ENCODE measurements at places on chromosomes 7 and 10.

DNA sequence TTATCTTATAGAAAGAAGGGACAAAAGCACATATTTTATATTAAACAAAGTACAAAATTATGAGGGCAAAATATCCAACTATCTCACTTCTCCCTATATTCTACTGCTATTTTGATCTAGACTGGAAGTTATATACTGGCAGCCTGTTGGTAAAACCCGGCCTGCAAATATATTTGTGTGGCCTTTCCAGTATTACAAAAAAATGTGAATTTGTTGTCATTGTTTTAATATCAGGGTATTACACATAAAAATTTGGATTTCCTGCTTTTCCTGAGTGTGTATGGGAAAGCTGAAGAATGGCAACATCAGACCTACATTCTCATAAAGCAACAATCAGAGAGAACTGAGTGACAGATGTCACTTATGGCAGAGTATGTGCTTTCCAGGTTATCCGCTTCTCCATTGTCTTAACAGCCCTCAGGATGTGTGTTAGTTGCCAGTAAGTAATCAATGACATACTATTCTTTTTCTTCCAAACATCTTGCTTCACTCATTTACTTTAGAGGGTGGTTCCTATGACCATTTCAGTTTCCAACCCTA is 7.3 kb downstream of the SYPL1 start:
- DNase-seq = no peak

GRCh38 chr7:6179620-6180343 is 92.6 kb downstream of the CYTH3 start:
- DNase-seq = no peak

DNA sequence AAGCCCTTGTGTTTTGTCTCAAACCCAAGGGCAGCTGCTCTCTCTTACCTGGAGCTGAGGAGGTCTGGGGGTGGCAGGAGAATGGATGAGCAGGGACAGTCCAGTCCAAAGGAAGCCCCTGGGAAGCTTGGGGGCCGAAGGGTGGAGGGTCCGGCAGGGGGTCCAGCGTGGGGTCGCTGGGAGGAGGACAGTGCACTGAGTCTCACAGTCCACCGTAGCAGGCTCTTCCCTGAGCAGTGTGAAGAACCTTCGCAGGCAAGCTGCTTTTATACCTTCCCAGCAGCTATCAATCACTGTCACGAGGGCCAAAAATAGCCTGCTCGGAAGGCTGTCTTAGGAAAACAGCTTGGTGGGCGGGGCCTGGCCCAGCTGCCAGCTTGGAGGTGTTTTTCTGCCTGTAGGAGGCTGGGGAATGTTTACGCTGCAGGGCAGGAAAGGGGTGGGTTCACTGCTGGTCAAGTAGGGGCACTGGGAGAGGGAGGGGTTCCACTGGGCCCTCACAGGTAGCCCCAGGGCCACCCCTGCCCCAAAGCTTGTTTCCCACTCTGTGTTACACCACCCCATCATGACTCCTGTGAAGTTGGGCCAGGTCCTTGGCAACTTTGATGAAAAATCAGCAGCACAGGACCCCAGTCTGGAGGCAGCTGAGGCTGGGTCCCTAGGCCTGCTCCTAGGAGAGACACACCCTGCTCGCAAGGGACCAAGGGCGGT is at the start of gene DEPP1:
Gene DEPP1 (minus strand): TSS at position 240 of the 711 bp plus-strand sequence. CDS start 779 bp downstream, outside the sequence.
- no peak for DNase-seq

DNA sequence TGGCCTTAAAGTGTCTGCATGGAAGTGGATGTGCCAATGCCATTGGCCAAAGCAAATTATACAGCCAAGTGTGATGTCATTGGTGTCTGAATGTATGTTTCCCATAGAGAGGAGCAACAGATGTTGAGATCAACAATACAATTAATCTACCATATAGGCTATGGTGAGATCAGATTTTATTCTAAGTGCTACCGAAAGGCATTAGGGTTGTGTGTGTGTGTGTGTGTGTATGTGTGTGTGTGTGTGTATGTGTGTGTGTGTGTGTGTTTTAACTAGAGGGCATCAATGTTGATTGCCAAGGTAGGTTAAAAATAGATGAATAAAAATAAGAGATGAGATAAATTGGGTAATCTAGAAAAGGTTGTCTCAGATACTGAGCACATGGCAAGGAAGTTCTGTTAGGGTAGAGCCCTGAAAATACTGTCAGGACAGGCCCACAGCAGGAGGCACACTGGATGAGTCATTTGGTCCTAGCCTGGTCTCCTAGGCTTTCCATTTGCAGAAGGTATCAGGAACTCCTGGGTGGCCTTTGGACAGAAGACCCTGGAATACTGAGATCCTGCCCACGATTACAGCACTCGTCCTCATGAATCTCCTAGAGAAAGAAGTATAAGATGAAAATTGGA is 446.0 kb upstream of the PODXL start:
- no peak for DNase-seq

- no peak for DNase-seq
These were observed 33.5 kb upstream of the CCDC7 start for GRCh38 chr10:32412499-32412853.

DNA sequence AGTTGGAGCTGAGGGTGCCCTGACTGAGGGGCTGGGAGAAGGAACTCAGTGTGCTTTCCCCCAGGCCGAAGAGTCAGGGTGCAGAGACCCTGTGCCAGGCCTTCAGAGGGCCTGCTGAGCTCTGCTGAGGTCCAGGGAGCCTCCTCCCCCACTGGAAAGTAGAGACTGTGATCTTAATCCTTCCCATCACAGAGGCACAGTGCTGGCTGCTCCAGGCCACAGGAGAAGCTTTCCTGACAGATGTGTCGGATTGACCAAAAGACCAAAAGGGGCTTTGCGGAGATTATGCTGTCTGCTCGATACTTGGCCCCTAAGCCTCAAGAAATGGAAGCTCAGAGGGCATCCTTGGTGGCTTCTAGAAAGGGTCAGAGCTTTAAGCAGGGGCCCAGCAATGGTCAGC is 32.9 kb upstream of the BTRC start:
- no peak for DNase-seq

DNA sequence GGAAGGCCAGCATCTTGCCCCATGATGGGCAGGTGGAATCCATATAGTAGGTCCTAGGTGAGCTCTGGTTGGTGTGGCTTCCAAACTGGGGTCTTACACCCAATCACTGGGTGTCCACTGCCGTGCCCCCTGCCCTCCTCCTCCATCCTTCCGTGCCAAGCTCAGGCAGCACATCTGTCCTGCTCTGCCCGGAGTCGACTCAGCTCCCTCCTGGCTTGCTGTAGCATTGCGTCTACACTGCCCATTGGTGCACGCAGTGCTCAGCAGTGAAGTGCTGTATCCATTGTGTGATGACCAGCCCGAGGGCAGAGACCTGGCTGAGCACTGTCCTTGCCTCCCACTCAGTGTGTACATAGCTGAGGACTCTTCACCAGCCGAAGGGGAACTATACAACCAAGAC is 148.4 kb downstream of the ADAM12 start:
- DNase-seq = no peak

DNA sequence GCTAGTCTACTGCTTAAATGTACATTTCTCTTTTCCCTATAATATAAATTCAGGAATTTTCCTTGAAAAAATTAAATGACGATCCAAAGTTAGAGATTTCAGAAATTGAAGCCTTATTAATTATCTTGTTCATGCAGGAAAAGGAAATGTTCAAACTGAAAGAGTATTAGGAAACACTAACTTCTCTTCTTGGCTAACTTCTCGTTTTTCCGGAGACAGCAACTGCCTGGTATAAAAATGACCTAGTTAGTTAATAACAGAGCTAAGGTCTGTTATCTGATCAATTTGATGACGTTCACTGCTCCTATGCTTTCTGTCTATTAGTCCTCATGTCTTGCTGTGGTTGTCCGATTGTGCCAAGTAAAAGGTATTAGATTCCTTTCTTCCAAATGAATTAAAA is 212.5 kb downstream of the DGKB start:
- DNase-seq = no peak

DNA sequence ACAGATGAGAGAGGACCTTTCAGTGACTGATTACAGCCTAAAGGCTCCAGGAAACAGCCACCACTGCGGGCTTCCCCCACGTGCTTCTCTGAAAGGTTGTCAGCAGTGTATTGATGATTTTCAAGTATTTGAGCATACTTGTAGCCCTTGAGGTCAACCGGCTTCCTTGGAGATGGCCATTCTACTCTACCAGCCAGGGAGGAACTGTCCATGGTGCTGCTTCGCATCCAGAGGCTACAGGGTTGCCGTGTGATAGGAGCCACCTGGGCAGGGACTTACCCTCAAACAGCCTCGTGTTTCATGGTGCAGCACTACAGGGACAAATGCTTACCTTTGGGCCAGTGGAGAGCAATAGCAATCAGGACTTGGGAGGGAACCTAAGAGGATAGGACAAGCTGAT is 179.5 kb downstream of the DPP6 start:
- no peak for DNase-seq

GRCh38 chr7:36198854-36199266 is 45.8 kb downstream of the EEPD1 start:
- no peak for DNase-seq

GRCh38 chr10:1516492-1517165 is 220.7 kb downstream of the ADARB2 start:
- no peak for DNase-seq

GRCh38 chr10:131810805-131811629 is 89.8 kb upstream of the PPP2R2D start:
- DNase-seq = no peak

- no peak for DNase-seq
These were observed 111.0 kb downstream of the LMBR1 start for GRCh38 chr7:156781972-156782371.

DNA sequence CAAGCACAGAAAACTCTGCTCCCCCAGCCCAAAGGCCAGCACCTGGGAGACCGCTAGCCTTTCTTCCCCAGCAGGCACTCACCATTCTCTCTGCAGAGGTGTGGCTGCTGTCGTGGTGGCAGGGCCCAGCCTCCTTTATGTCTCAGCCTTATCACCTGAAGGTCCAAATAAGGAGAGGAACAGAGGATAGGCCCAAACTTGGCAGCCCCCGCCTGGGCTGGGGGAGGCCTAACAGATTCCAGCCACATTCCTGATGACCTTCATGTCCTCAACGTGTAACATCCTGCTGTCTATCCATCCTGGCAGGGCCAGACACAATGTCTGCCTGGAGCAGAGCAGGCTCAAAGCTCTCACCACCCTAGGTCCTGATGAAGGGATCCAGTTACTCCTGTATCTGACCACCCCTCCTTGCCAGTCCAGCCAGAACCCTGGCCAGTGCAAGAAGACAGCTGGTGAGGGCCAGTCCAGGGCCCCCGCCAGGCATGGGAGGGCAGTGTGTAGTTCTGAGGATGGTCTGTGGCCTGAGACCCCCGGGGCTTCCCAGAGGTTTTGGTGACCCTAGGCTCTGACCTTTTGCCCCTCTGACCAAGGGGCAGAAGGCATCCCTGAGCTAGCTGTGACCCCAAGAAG is at the start of gene MYL7:
Gene MYL7 (minus strand): TSS at position 112 of the 630 bp plus-strand sequence. CDS start 27 bp downstream, at position 85.
- DNase-seq = no peak

DNA sequence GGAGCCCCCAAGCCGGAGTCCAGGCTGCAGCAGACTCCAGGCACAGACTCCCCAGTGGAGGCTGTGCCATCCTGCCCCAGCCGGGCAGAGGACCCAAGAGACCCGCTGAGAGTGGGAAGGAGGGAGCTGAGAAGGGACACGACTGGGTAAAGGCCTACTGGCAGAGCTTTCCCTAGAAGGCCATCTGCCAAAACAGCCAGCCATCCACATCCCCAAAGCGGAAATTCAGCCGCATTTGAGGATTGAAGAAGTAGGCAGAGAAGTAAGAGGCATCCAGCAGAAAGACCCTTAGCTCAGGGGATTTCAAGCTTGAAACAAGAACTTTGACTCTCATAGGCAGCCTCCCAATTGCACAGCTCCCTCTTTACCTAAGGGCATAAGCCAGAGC is 857 bp downstream of the CPXM2 start:
- no peak for DNase-seq

- no peak for DNase-seq
These were observed 81.1 kb downstream of the CTTNBP2 start for GRCh38 chr7:117791877-117792780.

- no peak for DNase-seq
These were observed 256.9 kb upstream of the TPK1 start for GRCh38 chr7:145092766-145093165.

- no peak for DNase-seq
These were observed 192.9 kb downstream of the EVX1 start for GRCh38 chr7:27435461-27435860.

GRCh38 chr10:88385601-88386203 is 197.4 kb downstream of the RNLS start:
- DNase-seq = peak; percentile 62

DNA sequence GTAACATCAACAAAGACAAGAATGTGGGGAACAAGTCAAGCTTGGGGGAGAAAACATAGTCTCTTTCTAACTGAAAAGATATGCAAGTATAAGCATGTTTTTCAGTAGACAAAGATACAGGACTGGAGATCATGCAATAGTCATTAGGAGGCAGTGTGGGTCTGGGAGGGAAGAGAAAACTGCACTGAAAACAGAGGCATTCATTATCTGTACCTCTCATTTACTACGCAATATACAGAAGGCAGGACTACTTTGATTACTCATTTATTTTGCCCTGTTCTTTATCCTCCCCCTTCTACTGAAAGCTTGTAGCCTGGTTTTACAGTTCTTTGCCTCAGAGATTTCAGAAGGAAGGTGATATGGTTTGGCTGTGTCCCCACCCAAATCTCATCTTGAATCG is 341.2 kb downstream of the CRPPA start:
- DNase-seq = no peak

DNA sequence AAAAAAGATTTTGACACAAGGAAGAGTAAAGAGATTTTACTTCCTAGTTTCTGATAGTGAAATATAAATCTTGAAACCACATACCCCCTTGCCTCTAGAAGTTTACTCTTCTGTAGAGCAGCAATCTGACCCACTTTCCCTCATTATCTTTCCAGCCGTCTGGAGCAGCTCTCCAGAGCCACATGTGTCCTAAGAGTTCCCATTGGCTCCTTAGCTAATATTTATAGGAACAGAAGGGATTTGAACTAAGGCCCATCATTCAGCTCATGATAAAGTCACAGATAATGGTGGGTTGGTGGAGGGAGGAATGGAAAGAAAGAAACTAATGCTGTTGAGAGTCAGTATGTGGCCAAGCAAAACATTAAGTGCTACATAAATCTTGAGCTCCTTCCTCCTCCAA is 121.8 kb downstream of the INHBA start:
- no peak for DNase-seq

DNA sequence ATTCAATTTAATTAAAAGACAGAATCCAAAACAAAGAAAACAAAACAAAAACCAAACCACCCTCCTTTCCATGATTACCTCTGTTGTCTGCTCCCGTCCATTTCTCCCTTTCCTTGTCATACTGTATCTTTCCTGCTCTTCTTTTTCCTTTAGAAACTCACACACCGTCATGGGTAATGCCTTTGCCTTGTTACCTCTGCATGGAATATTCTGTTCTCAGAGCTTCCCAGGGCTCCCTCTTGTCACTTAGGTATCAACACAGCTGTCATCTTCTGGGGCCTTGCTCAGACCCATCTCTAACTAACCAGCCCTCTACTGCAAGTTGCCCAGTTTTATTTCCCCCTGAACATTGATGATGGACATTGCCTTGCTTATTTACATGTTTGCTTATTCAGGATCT is 30.2 kb upstream of the GIMAP8 start:
- no peak for DNase-seq

- no peak for DNase-seq
These were observed 24.7 kb upstream of the DPYSL4 start for GRCh38 chr10:132162021-132162531.
